Pulmonary artery endothelial cell (primary cell): ENCODE measurements at places on chromosomes 12 and 14. TPM values are rescaled to one million over a fixed set of nuclear protein-coding genes. Genes with fewer than 3 reads are reported as not detected.

ENDOU gene
- not detected in 2 replicates for total RNA-seq

CCDC175 gene
- total RNA-seq, result not detected in 2 replicates

C12orf50 gene
- total RNA-seq, result 0.07 TPM in 1 of 2 replicates, not detected in the other

SERPINA3 gene
- total RNA-seq, result 0.63 and 1.5 TPM in 2 replicates

CCDC196 gene
- not detected in 2 replicates for total RNA-seq

MIP gene
- total RNA-seq, result 0.07 and 0.20 TPM in 2 replicates

TCL1B gene
- not detected in 2 replicates for total RNA-seq

JAG2 gene
- total RNA-seq, result 46.9 and 49.9 TPM in 2 replicates

FLRT2 gene
- total RNA-seq, result 20.8 and 55.9 TPM in 2 replicates

RAPGEF3 gene
- 17.0 and 35.8 TPM in 2 replicates for total RNA-seq

IGF1 gene
- 0.20 and 0.21 TPM in 2 replicates for total RNA-seq

SRRM4 gene
- total RNA-seq, result not detected in 2 replicates

PLCZ1 gene
- total RNA-seq, result 0.20 TPM in 1 of 2 replicates, not detected in the other
